ENCODE measurements at places on chromosomes 5 and 9.

- no peak for DNase-seq
These were observed 56.5 kb downstream of the GPR107 start for GRCh38 chr9:130110166-130110565.

DNA sequence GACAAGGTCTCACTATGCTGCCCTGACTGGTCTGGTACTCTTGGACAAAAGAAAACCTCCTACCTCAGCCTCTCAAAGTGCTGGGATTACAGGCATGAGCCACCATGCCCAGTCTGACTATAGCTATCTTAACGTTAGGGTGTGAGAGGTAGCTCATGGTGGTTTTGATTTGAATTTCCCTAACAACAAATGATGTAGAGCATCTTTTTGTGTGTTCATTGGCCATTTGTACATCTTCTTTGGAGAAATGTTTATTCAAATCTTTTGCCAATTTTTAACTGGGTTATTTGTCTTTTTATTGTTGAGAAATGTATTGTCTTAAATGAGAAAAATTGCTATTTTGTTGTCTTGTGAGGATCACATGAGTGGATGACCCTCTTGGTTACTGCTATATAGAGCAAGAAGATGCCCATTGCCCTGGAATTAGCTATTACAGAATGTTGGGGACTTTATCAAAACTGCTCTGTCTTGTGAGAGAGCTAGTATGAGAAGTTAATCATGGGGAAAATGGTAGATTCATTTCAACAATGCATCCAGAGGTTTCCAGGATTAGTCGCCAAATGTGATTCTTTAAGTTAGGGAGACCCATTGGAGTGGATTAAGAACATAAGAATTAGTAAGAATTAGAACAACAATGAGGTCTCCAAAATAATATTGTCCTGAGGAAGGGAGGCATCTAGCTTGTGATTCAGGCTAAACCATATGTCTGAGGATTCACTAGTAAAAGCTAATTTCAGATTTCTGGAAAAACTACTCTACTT lies 124.3 kb upstream of the MOCS2 start:
- no peak for DNase-seq

DNA sequence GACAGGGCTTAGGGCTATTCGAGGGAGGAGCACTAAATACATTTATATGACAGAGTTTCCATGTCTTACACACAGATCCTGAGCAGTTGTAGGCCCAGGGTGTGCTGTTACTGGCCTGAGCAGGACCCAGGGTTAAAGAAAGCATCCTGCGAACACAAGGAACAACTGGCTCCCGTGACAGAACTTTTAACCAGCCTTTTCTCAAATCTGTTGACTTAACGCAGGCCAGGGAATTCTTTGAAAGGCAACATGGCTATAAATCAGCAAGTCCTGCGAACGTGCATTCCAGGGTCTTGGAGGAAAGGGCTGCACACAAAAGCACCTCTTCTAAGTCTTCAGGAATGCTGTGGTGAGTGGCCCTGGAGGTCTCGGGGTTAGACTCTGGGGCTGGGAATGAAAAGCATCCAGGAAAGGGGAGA lies 45.2 kb upstream of the ANKRD55 start:
- peak; percentile 75 for DNase-seq

GRCh38 chr9:34709196-34709978 lies 549 bp downstream of the CCL21 start:
- DNase-seq: no peak

DNA sequence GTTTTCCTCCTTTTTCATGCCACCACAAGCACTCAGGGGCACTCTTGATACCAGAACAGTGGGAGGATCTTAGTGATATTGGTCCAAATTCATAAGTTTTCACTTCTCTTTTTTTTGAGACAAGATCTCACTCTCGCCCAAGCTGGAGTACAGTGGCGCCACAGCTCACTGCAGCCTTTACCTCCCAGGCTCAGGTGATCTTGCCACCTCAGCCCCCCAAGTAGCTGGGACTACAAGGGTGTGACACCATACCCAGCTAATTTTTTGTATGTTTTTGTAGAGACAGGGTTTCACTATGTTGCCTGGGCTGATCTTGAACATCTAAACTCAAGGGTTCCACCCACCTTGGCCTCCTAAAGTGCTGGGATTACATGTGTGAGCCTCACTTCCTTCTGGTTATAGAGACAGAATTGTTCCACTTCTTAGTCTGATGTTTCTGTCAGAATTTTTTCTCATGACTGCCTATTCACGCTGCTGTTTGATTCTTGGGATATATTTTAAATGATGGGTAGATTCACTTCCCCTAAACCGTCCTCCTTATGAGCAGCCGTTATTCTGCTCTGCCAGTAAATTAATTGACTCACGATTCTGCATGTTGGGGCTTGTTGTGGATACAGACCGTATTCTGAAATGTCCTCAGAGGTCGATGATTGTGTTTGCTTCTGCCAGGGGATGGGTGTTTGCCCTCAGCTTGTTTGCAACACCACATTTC lies 30.8 kb downstream of the MTAP start:
- no peak for DNase-seq

DNA sequence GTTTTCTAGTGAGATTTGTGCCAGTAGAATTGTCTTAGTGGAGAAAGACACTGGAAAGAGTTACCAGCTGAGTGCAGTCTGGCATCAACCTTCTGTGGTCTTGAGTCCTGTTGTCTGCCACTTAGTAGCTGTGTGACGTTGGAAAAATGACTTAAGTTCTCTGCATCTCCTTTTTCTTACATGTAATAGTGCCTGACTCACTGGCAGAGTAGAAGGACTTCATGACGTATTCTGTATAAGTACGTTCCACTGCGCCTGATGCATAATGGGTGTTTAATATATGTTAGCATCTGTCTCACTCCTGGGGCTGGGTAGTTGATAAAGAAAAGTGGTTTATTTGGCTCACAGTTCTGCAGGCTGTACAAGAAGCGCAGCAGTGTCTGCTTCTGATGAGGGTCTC lies 144.8 kb downstream of the ST8SIA4 start:
- no peak for DNase-seq

- DNase-seq: no peak
These were observed 27.3 kb downstream of the NME5 start for GRCh38 chr5:138111937-138112336.

GRCh38 chr9:98280574-98280973 lies 25.1 kb upstream of the TBC1D2 start:
- DNase-seq: no peak

DNA sequence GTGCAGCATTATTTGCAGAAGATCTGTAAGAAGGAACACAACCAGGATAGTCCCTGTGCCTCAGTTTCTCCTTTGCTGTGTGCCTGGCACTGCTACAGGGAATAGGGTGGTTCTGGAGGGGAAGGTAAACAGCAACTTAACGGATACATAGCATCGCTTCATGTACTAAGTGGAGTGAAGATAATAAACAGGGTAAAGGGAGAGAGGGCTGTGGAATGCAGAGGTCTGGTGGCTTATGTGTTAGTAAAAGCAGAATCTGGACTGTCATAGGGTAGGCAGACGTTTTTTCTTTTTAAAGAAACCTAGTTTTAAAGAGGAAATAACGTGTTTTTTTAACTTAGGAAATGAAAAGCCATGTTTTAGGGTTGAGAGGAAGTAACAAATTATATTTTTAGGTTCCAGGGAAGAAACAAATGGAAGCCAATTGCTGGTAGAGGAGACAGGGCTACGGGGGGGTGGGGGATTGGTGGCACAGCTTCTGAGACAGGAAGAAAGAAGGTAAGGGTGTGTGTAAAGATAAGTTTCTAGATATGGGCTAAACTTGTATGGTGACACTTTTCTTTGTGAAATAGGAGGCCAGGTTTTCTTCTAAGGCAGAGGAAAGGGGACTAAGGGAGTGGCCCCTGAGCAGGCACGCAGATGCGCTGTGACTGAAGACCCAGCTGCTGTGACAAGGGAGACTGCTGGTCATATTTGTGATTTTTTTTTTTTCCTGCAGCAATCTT lies 1.3 kb downstream of the GNG10 start:
- peak; percentile 14 for DNase-seq

DNA sequence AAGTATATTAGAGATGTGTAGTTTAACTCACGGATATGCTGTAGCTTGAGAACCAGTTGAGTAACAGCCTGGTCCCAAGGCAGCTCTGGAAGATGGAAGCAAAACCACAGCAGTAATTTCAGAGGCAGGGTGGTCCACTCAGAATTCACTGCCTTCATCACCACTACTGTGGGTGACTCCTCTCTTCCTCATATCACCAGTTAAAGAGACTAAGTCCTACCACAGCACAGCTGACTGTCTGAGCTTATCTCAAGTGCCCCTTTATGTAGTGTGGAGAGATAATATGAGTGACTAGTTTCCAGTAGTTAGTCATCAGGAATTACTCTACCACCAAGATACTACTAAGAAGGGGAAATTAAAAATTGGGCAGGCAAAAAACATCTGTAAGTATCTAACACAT lies 1571.2 kb upstream of the C9orf72 start:
- DNase-seq: no peak
